G401 (cell line): ENCODE measurements at places on chromosomes 5 and 9. TPM values are rescaled to one million over a fixed set of nuclear protein-coding genes. Genes with fewer than 3 reads are reported as not detected.

Gene C9orf50
- total RNA-seq = not detected in 2 replicates

DNA sequence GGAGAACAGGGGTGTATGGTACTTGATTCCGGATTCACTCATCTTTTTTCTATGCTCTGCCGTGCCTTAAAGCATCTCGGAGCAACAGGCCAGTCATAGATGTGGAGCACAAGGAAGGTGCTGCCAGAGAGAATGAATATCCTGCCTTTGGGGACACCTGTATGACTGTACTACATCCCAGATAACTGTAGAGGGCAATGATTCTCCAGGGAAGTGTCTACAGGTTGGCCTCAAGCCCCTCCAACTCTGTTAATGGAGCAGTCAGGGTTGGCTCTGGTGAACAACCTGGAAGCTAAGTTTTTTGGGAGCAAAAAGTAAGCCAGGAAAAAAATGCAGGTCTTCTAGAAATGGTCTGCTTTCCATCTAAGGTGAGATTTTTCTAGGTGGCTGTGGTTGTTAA, 71.0 kb downstream of the NREP start:
- DNase-seq = no peak

DNA sequence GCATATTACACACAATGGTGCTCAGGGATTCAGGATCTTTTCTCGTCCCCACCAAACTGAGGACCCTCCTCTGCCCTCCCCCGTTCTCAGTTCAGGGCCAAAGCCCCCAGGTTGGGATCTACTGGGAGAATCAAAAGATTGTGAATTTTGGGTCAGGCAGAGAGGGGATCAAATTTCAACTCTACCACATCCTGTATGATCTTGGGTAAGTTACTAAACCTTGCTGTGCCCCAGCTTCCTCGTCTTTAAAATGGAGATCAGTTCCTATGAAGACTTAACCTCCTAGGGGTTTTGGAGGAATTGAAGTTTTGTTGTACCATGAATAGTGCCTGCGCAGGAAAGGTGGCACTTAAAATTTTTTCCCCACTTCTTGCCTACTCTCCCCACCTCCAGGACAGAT, 62.4 kb downstream of the RAI14 start:
- DNase-seq = no peak

GRCh38 chr5:113450462-113450861, 15.7 kb upstream of the TSSK1B start:
- DNase-seq = no peak

GRCh38 chr5:100407053-100407452, 128.1 kb upstream of the FAM174A start:
- DNase-seq = no peak
